ENCODE measurements at places on chromosomes 12 and 14.

- DNase-seq: no peak
Observed at GRCh38 chr12:73815072-73815645, 722.5 kb upstream of the ATXN7L3B start.

- DNase-seq: no peak
Observed at GRCh38 chr12:47267571-47267970, 187.8 kb upstream of the AMIGO2 start.

GRCh38 chr12:89844539-89844938 lies 135.9 kb upstream of the ATP2B1 start:
- no peak for DNase-seq

DNA sequence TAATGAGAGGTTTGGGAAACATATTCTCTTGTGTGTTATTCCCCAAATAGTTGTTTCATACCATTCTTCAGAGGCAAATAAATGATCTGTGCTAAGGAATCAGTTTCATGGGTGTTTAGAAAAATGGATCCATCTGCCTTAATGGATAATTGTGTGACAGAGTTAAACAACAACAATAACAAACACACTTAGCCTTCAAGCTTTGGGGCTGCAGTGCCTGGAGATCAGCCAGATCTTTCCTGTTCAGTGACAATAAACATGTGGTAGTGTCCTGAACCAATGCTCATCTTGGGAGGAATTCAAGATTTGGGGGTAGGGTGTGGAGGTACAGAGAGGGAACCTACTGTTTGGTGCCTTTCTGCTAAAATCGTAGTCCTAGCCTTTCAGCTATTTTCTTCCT lies 93.7 kb upstream of the PRICKLE1 start:
- DNase-seq: no peak

DNA sequence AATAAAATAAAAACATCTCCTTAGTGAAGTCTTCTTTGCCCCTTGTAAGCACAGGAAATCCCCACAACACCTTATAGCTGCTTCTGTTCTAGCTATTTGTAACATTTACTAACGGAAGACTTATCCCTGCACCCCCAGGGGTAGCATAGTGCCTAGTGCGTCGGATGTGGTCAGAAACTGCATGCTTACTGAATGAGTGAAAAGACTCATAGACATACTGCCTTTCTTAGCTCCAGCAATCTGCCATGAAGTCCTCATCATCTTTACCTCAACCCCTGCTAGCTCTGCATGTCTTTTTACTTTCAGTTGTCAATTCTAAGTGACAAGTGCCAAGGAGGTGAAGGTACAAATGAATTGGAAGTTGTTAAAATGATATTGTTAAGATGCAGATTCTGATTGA lies 12.9 kb downstream of the RIOX1 start:
- no peak for DNase-seq

DNA sequence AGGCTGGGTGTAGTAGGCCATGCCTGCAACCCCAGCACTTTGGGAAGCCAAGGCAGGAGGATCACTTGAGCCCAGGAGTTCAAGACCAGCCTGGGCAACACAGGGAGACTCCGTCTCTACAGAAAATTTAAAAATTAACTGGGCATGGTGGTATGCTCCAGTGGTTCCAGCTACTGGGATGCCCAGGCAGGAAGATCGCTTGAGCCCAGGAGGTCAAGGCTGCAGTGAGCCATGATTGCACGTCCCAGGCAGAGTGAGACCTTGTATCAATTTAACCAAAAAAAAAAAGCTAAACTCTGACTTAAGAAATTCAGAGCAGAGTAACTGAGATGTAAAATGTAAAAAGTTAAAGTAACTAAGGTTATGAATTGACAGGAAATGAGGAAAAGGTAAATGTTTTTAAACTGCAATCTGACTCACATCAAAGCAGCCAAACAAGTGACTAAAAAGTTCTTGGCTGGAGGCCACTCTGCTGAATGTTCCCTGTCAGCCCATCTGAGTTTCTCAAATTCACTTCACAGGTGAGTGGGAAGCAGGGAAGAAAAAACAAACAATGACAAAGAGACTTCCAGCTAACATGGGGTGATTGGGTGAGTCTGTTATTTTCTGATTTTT lies 21.3 kb downstream of the PRKD1 start:
- no peak for DNase-seq

DNA sequence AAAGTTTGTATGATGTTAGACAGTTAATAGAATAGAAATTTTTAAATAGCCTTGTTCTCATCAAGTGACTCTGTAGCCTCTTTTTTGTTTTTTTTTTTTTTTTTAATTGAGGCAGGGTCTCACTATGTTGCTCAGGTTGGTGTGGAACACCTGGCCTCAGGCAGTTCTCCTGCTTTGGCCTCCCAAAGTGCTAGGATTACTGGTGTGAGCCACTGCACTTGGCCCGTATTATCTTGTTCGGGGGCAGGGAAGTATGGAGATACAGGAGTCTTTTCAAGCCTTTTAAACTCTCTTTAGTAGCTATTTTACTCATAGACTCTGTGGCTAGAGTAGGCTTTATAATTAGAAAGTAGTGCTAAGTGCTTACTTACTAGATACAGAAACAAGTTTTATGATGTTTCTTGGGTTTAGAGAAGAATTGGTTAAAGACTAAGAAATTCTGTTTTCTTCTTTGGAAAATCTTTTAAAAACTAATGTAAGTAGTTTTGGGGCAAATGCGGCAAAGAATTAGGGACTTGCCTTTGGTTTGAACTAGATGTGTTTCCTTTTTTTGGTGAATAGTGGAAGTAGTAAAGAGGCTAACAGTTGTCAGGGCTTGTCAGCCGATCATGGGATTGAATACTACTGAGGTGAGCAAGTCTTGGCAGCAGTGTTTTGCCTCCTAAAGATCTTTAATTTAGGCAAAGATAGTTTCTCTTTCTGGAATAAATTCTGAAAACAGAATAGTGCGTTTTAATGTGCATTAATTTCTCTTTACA lies 31.3 kb downstream of the FBXO34 start:
- DNase-seq: no peak

DNA sequence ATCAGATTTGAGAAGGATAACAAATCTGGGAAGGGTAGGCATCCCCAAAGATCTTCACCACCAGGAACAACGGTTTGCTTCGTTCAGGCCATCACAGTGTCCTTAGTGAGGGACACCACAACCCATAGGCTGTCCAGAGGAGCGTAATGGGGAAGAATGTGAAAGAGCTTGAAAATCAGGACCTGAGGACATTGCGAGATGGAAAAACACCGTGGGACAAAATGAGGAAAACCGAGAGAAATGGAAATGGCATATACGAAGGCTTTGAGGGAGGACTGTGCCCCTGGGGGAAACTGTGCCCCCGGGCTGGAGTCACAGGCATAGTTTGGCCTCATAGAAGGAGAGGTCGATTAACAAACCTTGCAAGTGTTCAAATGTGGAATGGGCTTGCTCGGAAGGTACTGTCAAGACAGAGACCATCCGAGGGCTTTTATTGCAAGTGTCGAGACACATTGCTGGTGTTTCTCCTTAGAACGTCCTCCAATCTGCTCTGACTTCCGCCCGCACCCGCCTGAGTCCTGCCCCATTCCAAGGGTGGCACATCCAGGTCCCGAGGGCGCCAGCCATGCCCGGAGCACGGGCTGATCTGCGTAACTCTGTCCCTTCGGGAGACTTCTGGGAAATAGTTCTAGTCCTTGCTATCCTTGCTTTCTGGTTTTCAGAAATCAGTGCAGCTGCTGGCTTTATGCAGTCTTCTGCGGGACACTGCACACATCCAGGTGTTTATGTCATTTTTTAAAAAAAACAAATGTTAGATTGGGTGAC lies 885 bp upstream of the PALS1 start:
- DNase-seq: peak; percentile 17

- no peak for DNase-seq
Observed at GRCh38 chr14:91229743-91230200, 14.7 kb downstream of the GPR68 start.

GRCh38 chr14:72369106-72369505 lies 436.9 kb downstream of the RGS6 start:
- no peak for DNase-seq

GRCh38 chr14:35365130-35366055 lies 39.2 kb downstream of the NFKBIA start:
- DNase-seq: no peak

DNA sequence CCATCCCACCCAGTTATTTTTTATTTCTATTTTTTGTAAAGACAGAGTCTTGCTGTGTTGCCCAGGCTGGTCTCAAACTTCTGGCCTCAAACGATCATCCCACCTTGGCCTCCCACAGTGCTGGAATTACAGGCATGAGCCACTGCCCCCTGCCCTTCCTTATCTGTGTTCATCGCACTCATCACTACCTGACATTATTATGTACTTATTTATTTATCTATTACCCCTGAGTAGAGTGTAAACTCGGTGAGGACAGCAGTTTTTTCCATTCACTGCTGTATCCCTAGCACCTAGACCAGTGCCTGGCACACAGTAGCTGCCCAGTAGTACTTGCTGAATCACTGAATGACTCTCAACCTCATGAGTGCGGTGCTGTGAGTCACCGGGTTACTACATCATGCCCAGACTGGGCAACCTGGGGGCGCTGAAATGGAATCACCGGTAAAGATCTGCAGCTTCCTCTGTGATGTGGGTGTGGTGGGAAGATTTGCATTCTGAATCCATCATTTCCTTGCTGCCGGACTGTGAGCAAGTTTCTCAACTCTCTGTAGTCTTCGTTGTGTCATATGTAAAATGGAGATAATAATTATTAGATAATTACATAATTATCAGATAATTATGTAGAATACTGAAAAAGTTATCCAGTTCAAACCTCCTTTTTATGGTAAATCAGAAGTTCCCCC lies 81.9 kb upstream of the USP44 start:
- DNase-seq: no peak

- no peak for DNase-seq
Observed at GRCh38 chr12:96117460-96117859, 76.7 kb upstream of the ELK3 start.

DNA sequence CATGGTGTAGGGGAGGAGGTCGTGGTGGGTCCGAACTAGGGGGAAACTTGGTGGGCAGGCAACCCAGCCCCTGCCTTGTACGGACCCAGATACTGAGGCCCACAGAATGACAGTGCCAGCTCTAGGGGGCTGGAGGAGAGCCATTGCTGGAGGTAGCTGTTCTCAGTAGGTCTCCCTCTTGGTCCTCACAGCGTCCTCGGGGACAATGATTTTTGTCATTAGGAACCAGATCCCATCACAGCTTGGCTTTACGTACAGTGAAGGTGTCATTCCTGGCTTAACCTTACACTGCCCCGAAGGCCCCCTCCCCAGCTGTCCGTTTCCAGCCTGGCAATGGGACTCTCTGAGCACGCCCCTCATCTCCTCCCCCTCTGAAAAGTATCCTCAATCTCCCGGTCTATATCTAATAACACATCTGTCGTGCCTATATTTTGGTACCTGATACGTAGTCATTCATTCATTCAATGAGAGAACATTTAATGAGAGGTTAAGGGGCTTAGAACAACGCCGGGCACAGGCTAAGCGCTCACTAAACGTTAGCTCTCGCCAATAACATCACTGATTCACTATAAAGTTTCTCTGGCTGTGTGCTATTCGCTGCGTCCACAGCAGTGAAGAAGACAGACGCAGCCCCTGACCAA lies 597 bp upstream of the DYNC1H1 start:
- DNase-seq: no peak

DNA sequence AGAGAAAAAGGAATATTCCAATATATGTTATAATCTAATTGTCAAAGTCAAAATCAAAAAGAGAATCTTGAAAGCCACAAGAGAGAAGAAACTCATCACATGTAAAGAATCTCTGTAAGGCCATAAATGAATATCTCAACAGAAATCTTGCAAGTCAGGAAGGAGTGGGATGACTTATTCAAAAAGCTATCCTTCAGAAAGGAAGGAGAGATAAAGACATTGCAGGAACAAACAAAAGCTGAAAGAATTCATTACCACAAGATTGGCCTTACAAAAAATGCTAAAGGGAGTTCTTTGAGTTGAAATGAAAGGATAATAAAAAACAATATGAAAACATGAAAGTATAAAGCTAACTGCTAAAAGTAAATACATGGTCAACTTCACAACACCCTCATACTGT lies 286.8 kb downstream of the LRIG3 start:
- no peak for DNase-seq

- peak; percentile 42 for DNase-seq
Observed at GRCh38 chr12:24960222-24960855, 11.4 kb upstream of the BCAT1 start.

- no peak for DNase-seq
Observed at GRCh38 chr14:26626256-26626655, 28.4 kb upstream of the NOVA1 start.

DNA sequence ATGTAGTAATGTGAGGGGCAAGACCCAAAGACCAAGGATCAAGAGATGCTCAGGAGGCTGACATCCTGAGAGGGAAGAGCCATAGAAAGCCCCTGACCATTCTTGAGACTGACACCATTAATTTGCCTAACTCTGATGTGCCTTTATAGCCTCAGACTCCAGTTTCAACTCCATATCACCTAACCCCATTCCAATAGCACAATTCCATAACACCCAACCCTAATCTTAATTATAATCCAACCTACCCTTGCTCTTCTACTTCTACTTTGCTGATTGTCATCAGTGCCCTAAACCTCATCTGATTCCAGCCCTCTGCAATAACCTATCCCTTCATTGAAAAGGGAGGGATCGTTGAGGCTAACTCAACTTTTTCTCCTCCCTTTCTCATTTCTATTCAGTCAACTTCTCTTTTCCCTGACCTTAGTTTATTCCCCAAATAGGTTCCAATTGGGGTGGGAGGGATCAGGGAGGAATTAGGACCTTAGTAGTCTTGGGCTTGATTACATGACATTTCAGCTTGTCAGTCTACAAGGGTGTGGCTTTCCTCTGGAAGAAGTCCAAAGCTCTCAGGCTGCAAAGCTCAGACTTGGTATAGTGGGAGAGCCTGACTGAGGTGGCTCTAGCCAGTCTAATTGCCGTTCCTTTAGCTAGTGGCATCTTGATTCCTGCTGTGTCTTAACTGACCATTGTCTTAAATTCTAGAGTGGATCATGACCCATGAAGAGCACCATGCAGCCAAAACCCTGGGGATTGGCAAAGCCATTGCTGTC lies 3.1 kb downstream of the PFKM start:
- DNase-seq: no peak

DNA sequence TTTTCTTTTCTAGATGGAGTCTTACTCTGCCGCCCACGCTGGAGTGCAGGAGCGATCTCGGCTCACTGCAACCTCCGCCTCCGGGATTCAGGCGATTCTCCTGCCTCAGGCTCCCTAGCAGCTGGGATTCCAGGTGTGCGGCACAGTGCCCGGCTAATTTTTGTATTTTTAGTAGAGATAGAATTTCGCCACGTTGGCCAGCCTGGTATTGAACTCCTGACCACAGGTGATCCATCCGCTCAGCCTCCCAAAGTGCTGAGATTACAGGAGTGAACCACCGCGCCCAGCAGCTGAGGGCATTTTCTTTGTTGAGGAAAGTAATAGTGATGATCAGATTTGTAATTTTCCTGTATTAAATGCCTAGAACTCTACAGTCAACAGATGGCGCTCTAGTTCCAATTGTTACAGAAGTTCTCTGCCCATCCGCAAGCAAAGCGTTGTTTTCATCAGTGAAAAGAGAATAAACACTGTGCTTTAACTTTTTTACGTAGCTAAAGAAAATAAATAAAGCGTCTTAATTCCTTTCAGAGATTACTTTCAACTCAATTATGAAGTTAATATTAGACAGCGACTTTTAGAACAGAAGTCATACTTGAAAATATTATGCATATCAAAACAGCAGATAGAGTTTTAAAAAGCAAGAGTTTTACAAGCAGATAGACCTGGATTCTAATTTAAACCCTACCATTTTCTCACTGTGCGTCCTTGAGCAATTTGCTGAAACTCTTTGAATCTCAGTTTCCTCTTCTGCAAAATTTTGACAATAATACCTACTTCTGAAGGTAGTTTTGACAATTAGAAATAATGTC lies 335.1 kb downstream of the DUSP6 start:
- DNase-seq: peak; percentile 43
